T-helper 22 cell (primary cell): ENCODE measurements at places on chromosomes 3 and 15.
A peak's percentile ranks its signal among the peaks of the same experiment; 100 is the strongest.

- DNase-seq: no peak
Observed at GRCh38 chr15:39589815-39590644, 9.2 kb downstream of the THBS1 start.

DNA sequence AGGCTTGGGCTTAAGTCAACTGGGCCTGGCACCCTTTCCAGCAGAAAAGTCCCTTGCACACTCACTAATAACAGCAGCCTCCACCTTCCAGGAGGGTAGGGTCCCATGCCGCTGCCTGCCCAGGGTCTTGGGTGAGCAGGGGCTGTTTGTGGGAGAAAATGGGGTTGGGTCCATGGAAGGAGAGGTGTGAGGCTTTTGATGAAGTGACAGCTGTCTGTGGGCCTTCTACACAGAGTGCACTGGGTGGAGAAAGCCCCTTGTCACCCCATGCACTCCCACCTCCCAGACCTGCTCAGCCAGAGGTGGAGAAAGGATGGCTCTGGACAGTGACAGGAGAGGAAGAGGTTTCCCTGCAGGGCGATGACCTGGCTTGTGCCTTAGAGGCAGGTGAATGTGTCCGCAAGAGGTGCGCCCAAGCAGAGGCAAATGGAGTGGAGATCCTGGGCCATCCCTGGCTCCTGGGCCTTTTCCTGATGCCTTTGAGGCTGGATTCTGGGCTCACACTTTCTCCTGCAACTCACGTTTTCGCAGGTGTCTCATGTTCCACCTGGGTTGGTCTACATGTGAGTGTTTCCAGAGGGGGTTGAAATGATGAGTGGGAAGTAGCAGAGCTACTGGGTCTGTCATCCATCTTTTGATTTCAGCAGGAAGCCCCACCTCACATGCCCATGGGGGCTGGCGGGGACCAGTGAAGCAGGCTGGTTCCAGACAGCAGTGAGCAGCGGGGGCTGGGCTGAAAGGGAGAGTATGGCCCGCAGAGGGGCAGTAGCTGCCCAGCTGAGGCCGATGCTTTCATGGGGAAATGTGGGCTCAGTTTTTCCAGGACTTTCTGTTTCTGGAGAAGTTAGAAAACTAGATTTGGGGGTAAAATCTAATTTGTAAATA is 85.2 kb upstream of the PRR23E start:
- DNase-seq: no peak

- DNase-seq: no peak
Observed at GRCh38 chr15:40925863-40926658, 3.1 kb upstream of the DLL4 start.

GRCh38 chr15:64893481-64894394 is 18.0 kb upstream of the ANKDD1A start:
- peak; percentile 96 for DNase-seq

- no peak for DNase-seq
Observed at GRCh38 chr3:66083096-66083678, 44.5 kb upstream of the MAGI1 start.

DNA sequence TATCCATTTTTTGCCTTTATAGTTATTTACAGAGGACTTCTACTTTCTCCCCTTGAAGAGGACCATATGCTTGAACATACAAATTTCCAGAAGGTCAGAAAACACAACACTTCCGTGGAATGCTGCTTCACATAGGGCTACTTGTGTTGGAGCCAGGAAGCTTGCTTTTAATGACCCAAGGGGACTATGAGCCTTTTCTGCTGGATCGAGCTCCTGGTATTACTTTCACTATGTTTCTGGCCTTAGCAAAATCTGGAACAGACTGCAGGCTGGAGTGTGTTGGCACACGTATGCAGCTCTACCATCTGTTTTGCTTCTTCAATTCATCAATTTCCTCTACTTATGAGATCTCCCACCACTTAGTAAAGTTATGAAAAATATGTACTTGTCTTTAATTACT is 69.3 kb upstream of the CBLB start:
- DNase-seq: no peak

- DNase-seq: no peak
Observed at GRCh38 chr15:26877831-26878230, 11.0 kb downstream of the GABRA5 start.

- no peak for DNase-seq
Observed at GRCh38 chr3:13323822-13324221, 96.3 kb downstream of the NUP210 start.

GRCh38 chr3:76490064-76490463 is 549.8 kb upstream of the ROBO2 start:
- DNase-seq: no peak

DNA sequence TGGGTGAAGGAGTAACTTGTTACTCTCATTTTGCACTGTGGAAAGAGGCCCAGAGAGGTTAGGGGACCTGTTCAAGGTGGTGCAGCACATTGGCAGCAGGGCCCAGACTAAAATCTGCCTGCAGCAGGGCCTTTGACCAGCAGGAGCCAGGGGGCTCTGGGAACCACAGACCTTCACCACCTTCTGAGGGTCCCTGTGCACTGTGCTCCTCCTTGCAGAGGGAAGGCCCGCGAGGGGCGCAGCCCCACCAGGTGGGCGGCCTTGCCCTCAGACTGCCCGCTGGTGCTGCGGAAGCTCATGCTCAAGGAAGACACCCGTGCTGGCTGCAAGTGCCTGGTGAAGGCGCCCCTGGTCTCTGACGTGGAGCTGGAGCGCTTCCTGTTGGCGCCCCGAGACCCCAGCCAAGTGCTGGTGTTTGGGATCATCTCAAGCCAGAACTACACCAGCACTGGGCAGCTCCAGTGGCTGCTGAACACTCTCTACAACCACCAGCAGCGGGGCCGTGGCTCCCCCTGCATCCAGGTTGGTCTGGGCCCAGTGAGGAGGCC is 61.5 kb upstream of the FGD5 start:
- no peak for DNase-seq

DNA sequence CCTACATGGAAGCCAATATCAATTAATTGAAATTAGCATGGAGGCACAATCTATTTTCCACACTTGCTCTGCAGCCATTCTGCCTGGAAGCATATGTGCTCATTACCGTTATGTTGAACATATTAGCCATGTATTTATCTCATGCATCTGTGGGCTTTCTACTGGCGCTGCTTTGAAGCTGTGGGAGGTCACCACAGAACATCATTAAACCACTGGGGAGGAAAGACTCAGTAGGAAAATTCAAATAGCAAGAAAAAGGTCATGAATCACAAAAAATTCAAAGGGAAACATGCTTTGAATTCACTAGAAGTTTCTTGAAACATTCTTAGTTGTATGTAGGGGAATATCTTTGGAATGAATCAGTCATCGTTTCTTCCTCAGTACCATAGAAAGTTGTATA is 652.5 kb downstream of the EDEM1 start:
- no peak for DNase-seq

DNA sequence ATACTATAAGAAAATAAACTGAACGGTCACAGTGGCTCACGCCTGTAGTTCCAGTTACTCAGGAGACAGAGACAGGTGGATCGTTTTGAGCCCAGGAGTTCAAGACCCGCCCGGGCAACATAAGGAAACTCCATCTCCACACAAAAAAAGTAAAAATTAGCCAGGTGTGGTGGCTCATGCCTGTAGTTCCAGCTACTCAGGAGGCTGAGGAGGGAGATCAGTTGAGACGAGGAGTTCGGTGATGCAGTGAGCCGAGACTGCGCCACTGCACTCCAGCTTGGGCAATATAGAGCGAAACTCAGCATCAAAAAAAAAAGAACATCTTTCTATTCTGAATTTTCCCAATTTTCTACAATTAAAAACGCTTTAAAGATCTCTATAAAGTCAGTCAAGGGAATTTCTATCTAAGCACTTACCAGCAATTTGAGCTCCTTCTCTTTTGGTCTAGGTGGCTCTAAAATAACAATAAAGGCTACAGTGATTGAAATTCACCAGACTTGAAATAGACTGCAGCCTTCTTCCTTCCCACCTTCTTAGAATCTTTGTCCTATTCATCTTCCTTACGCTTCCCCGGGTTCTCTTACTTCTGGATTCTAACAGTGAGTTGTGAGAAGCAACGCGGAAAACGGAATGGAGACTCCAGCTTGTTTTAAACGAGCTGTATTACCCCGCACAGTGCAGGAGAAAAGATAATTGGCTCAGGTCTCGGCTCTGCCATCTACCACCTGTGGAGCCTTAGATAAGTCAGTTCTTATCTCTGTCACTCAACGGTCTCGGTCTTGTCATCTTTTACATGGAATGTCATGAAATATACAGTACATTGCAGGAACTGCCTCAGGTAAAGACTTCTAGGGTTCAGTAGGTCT is 812 bp upstream of the SEC62 start:
- no peak for DNase-seq

- no peak for DNase-seq
Observed at GRCh38 chr15:79179108-79179561, 88.6 kb upstream of the RASGRF1 start.

DNA sequence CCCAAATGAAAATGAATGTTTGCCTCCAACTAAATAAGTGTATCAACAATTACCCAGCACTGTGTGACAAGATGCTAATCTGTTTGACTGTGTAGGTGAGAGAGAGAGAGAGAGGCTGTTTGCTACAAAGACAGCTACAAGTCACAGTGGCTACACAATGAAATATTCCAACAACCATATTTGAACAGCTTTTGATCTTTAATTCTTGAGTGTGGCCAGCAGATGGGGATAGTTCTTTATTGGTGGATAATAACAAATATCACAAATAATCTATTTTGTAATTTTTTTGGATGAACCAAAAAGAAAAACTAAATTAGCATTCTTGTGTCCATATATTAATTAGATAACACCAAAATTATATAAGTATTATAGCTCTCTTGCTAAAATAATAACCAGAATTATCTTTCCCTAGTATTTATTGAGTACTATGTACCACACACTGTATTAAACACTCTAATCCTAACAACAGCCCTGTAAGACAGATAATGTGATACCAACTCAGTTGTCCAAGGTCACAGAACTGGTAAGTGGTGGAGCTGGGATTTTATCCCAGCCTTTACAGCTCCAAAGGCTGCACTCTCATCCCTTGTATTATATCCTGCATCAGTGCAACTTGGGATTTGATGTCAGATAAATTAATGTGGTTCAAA is 61.9 kb upstream of the C3orf80 start:
- no peak for DNase-seq

- no peak for DNase-seq
Observed at GRCh38 chr3:55044486-55044885, 116.6 kb upstream of the LRTM1 start.

DNA sequence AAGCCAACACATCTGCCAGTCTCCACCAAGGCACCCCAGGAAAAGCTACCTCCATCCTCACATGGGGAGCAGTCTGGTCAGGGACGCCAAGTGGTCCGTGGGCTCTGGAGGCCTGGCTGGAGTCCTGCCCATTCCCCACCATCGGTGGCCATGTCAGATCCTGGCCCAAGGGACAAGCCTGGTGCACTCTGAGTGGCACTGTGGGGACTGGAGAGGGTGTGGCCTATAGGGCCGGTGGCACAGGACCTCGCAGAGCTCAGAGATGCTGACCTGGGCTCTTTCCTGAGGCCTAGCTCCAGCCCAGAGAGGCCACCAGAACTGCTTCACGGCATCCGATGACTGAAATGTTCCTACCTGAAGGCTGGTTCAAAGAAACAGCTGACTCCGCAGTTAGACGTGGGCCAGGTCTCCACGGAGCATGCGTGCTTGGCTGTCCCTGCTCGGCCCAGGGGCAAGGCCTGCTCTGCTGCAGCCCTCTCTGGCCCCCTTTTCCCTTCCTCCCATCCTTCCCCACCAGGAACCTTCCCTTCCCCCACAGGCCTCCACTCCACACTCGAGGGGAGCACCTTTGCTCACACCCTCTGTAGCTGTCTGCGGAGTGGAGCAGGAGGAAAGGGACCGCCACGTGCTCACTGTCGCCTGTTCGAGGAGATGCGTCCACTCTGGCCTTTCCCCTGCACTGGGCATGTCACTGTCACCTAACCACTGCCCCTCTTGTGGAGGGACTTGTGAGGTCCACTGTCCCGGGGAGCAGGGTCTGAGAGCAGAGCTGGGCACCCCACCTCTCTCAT is 119.3 kb downstream of the CHSY1 start:
- no peak for DNase-seq

- no peak for DNase-seq
Observed at GRCh38 chr3:119663885-119664284, 3.5 kb upstream of the POPDC2 start.

GRCh38 chr3:156776031-156776430 is 50.1 kb upstream of the LEKR1 start:
- no peak for DNase-seq

- no peak for DNase-seq
Observed at GRCh38 chr3:195524171-195524896, 18.8 kb downstream of the PPP1R2 start.

DNA sequence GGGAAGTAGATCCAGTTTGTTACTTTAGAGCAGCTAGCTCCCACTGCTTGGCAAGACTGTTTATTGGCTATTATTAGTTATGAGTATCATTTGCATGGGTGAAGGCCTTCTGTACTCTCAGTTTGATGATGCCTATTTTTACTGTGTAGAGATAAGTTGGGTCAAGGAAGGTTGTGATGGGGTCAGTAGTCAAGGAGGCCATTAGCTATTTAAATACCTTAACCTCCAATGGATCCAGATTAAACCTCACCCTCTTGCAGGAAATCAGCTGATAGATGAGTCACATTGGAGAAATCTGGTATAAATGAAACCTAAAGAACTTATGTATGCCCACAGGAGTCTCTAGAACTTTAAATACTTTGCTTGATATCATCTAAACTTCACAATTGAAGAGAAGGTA is 45.0 kb downstream of the THBS1 start:
- no peak for DNase-seq

GRCh38 chr3:170839518-170840100 is 30.4 kb downstream of the RPL22L1 start:
- no peak for DNase-seq

GRCh38 chr3:4742359-4742758 is 236.9 kb upstream of the BHLHE40 start:
- no peak for DNase-seq
